NCI-H2081 (cell line): ENCODE measurements at places on chromosomes 5 and 9.

GRCh38 chr9:4381744-4382143, 81.9 kb upstream of the GLIS3 start:
- no peak for DNase-seq

- no peak for DNase-seq
Observed at GRCh38 chr5:40405996-40406740, 273.5 kb upstream of the PTGER4 start.

DNA sequence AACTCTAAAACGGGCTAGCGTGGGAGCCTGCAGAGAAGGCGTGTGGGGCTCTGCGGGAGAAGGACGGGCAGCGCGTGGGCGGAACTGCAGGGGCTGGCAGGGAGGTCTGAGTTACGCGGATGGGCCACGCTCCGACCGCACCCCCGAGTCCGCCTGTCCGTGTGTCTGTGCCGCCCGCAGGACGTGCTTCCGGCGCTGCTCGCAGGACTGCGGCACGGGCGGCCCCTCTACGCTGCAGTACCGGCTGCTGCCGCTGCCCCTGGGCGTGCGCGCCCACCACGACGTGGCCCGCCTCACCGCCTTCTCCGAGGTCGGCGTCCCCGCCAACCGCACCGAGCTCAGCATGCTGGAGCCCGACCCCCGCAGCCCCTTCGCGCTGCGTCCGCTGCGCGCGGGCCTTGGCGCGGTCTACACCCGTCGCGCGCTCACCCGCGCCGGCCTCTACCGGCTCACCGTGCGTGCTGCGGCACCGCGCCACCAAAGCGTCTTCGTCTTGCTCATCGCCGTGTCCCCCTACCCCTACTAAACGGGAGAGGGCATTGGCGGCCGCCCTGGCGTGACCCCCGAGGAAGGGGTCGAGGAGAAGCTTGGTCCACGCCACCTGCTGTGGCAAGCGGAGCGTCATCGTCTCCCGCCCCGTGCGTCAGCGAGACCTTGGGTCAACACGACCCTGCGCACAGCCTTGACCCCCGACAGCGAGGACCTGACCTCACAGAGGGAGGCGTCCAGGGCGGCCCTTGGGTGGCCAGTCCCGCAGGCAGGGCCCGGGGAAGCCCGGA, 11.4 kb upstream of the ASS1 start:
- peak; percentile 35 for DNase-seq

GRCh38 chr5:10987925-10988504, 227.0 kb upstream of the DAP start:
- DNase-seq: peak; percentile 53

DNA sequence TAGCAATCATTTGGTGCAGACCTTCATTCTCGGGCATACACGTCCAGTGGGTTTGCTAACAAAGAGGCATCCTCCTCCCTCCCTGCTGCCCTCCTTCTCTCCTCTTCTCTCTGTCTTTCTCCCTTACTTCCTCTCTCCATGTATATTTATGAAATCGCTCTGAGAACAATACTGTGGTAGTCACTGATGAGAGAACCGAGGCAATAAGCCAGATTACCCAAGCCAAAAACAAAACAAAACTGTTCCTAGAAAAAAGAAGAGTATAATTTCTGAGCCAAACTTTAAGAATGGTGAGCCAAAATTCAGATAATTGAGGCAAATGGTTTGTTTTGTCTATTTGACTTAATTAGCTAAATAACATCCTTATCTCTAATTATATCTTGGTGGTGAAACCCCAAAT, 15.8 kb upstream of the HMHB1 start:
- DNase-seq: no peak

DNA sequence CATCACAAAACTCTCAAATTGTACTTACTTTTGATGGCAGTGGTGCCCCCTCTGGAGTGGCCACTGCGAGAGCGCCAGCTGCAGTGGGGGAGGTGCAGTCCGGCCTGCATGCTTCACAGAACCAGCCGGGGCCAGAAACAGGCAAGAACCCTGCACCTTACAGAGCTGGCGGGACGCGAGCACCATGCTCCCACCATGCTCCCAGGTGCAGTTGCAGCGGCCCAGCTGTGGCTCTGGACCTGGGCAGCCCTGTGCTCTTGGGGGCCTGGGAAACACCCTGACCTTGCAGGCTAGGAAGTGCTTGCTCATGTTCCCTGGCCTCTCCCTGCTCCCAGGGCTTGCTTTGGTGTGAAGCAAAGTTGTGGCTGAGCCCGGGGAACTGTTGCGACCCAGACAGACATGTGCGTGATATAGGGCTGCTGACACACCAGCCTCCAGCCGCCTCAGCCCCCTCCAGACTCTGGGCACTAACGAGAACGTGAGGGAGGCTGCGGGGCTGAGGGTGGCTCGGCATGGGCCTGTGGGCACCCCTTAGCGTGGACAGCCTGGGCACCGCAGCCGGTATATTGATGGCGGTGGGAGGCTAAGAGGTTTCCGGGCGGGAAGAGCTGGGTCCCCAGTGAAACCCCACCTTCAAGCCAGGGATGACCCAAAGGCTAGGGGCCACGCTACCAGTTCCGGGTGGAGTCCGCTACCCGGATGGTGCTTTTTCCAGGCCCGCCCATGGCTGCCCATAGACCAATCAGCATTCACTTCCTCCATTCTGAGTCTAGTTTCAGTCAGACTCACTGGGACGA, 1809.9 kb upstream of the ACO1 start:
- no peak for DNase-seq

- DNase-seq: no peak
Observed at GRCh38 chr5:1032551-1033027, 24.0 kb downstream of the NKD2 start.

DNA sequence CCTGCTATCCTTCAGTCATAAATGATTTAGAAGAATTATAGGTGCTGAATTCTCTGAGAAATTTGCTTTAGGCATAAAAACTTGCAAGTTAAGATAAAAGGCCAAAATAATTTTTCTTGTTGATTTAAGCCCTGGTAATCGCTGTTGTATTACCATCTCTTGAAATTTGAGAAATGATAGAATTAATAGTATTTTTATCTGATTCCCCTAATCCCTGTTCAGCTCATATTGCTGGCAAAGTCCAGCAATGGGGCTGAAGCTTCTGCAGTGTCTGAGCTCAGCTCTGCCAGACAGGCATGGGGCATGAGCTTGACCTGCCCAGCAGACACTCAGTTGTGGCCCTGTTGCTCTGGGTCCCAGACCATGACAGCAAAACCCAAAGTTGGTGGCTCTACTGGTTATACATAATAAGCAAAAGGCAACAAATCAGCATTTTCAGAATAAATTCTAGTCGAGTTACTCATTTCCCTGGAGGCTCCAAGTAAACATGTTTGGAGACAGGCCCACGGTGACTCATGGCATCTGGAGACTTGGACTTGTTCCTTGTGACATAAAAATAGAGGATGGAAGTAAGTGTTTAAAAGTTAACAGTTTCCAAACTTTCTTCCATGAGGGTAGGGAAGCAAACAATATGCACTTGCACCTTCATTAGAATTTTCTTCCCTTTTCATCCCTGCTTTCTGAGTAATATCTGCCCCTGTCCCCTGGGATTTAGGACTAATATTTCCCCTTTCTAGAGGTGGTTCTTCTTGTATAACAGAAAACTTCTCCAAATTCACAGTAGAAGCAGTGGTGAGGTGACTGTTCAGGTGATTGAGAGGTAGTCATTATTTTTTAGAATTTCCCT, 60.2 kb upstream of the SLC2A8 start:
- no peak for DNase-seq

- no peak for DNase-seq
Observed at GRCh38 chr9:116271340-116271739, 117.7 kb downstream of the PAPPA start.

GRCh38 chr5:80204808-80205614, 50.8 kb downstream of the SERINC5 start:
- no peak for DNase-seq

GRCh38 chr9:13621872-13622564, 342.5 kb upstream of the MPDZ start:
- DNase-seq: peak; percentile 12
